Choroid plexus epithelial cell (primary cell): ENCODE measurements at places on chromosomes 2 and 18.
A peak's percentile ranks its signal among the peaks of the same experiment; 100 is the strongest.

GRCh38 chr2:164565359-164565758, 55.9 kb downstream of the GRB14 start:
- peak; percentile 36 for DNase-seq

- no peak for DNase-seq
These were observed 60.5 kb downstream of the NDUFA10 start for GRCh38 chr2:239964399-239965185.

- DNase-seq, result peak; percentile 52
These were observed 1.1 kb downstream of the ID2 start for GRCh38 chr2:8682719-8683667.

DNA sequence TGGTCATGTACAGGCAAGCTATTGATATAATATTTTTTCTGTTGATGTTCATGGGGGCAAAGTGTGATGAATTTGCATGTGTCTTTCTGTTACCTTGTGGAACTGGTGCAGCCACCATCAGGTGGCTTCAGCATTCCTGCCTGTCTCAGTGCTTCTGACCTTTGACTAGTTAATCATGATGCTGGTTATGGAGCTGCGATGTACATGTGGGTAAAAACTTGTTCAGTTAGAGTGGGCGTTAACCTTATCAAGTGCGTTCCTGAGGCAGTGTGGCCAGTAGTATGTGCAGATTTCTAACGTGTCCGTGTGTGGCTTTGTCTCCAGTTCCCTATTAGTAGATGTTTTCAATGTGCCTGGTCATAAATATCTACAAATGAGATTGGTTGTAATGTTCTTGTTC, 127.4 kb upstream of the ZSWIM2 start:
- DNase-seq, result no peak

DNA sequence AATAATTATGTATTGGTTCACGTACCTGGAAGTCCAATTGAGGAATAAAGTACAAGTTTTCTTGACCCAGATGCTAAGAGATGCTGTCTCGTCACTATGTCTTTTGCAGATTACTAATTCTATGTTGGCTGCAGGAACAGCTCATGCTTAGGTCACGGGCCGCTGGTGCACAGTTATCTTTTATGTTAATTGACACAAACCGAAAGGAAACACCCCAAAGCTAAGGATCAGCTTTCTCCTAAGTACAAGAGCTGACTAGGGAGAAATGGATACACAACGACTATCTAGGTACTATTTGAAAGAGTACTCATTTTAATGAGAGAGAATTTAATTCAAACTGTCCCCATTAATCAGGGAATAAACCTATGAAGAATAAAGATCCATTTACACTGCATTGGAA, 217.7 kb upstream of the SLC35G4 start:
- DNase-seq, result no peak
